8988T (cell line): ENCODE measurements at places on chromosomes 12 and 14.

- no peak for DNase-seq
Measured at GRCh38 chr14:68898248-68899032, 80.7 kb downstream of the ACTN1 start.

DNA sequence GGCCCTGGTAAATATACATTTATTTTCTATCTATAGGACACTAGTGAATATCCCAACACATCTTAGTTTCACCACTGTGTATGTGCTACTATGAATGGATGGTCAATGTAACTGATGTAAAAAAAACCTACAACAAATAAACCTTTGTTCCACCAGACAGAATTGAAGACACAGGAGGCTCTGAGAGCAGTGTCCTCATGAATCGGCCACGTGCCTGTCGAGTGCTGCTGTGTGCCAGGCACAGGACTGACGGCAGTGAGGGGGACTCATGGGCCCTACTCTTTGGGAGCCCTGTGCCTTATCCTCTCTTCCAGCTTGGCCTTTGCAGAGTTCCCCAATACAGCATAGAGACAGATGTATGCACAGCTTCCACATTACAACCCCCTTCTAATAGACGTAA lies 18.2 kb downstream of the CINP start:
- DNase-seq, result no peak

DNA sequence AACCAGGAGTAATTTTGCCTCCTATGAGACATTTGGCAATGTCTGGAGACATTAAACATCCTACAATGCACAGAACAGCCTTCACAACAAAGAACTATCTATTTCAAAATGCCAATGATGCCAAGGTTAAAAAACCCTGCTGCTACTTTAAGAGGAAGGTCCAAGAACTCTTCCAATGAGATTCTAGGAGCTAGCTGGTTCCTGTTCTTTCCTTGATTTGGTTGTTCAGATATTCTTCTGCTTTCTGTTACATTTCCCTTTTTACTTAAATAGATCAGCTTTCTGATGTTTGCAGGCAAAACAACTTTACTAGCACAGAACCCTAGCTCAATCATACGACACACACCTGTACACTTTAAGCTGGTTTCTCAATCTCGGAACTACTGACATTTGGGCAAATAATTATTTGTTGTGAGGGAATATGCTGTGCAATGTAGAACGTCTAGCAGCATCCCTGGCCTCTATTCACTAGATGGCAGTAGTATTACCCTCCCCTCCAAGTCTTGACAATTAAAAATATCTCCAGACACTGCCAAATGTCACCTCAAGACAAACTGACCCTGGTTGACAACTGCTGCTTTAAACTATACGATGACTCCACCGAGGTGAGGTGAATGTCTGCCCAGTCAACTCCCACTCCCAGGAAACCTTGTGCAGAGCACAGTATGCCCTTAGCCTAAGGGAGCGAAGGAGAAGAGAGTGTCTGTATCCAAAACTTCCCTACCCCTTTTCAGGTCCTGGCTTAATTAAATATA lies 4.4 kb downstream of the BLTP3B start:
- DNase-seq, result no peak

GRCh38 chr12:125245581-125246557 lies 180.6 kb downstream of the AACS start:
- no peak for DNase-seq

DNA sequence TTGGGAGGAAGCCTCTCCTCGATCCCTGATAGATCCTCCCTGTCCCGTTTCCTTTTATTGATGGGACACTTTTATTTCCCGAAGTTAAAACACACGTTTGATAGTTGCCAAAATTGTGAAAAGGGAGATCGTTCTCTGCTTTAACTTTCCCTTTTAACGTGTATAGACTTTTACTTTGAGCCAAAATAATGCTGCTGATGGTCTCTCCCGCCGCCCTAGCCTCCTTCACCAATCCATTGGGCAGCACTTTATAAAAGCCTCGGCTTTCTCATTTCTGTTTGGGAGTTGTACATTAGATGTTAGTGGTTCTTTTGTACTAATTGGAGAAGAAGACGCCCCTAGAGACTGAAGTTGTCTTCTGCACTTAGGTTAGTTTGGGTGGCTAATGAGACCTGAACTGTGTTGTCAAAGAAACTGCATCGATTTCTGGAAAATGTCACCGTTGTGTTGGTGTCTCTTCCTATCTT lies 1.4 kb downstream of the TMTC2 start:
- DNase-seq, result no peak

DNA sequence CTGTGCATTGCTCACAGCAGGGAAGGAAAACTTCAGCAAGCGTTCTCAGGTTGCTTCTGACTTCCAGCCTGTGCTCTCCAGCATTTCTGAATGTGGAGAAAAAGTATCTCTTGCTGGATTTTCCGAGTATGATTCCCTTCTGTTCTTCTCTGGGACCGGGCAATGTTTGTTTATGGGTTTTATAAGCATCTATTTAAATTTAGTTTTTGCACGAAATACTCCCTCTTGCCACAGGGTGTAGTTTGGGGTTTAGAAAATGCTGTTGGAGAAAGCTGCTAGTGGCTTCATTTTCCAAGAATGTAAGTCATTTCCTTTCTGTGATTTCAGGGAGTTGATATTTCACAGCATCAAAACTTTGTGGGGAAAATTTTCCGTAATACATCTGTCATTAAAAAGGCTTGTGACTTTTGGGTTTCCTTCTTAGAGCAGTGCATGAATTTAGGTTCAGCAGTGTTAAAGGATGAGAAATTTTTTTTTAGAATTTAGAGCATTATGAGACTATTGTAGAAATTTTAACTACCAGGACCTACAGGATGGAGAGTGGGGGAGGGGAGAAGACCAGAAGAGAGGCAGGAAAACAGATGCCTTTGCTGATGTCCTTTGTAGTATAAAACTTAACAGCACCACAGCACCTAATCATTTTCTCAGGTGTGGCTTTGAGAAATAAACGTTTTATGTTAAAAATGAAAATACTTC lies 1.5 kb downstream of the FRMD6 start:
- DNase-seq, result peak; percentile 23

DNA sequence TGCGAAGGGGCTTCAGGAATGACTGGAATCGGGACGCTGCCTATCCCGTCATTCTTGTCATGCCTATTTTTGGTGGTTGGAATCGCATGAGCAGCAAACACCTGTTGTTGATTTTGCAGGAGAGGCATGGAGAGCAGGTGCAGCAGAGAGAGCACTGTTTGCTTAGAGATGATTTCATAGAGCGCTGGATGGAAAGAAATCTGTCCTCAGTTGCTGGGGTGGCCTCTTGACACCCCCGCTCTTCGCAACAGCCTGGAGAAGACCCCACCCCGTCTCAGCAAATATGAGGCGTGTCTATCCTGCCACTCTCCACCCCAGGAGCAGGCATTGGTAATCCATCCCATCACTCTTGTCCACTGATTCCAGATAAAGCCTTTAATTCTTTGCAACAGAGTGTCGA lies 19.3 kb upstream of the NCOR2 start:
- DNase-seq, result no peak

DNA sequence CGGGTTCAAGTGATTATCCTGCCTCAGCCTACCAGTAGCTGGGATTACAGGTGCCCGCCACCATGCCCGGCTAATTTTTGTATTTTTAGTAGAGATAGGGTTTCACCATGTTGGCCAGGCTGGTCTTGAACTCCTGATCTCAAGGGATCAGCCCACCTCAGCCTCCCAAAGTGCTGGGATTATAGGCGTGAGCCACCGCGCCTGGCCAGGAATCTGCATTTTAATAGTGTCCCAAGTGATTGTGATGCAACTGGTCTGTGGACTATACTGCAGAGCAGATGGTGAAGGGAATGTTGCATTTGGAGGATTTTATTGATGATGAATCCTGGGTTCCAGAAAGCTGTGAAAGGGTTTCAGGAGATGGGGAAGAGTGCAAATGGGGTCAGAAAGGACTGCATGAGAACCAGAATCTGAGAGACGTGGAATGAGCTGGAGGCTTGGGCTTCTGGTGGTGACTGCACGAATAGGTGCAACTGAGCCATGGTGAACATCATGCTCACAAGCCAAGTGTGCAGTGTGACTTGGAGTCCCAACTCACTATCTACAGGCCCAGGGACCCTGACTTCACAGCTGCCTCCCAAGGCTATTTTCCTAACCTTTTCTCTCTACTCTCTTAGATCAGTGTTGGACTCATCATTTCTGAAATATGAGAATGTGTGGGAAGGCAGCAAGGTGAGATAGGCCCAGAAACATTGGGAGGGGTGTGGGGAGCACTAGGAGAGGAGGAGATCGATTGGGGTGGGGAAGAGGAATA lies 4.5 kb downstream of the RPS26 start:
- DNase-seq, result no peak

GRCh38 chr12:90327793-90328743 lies 619.4 kb upstream of the ATP2B1 start:
- no peak for DNase-seq

GRCh38 chr12:45244561-45245343 lies 28.9 kb downstream of the ANO6 start:
- no peak for DNase-seq

GRCh38 chr14:45658226-45658916 lies 405.4 kb upstream of the MIS18BP1 start:
- no peak for DNase-seq

GRCh38 chr12:124603100-124603541 lies 35.7 kb upstream of the NCOR2 start:
- DNase-seq, result no peak

DNA sequence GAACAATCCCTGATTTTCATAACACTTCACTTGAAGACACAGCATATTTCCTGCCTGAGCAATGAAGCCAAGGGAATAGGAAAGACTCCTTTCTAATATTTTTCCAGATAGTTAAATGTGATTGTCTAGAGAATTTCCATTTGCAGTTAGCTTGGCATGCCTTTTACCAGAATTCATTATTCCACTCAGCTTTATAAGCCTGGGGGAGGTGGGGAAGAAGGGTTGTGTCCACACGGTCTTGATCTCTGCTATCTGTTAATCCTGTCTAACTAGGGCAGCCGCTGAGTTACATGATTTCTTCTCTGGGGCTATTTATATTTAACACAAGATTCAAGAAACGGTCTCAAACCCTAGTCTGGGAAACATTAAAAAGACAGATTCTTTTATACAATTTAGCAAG lies 146.6 kb upstream of the FSCB start:
- no peak for DNase-seq

GRCh38 chr12:106840243-106840642 lies 65.8 kb downstream of the RIC8B start:
- no peak for DNase-seq

- DNase-seq, result no peak
Measured at GRCh38 chr14:56687123-56687522, 107.5 kb downstream of the TMEM260 start.

GRCh38 chr12:105020241-105020962 lies 34.3 kb downstream of the NOPCHAP1 start:
- no peak for DNase-seq

DNA sequence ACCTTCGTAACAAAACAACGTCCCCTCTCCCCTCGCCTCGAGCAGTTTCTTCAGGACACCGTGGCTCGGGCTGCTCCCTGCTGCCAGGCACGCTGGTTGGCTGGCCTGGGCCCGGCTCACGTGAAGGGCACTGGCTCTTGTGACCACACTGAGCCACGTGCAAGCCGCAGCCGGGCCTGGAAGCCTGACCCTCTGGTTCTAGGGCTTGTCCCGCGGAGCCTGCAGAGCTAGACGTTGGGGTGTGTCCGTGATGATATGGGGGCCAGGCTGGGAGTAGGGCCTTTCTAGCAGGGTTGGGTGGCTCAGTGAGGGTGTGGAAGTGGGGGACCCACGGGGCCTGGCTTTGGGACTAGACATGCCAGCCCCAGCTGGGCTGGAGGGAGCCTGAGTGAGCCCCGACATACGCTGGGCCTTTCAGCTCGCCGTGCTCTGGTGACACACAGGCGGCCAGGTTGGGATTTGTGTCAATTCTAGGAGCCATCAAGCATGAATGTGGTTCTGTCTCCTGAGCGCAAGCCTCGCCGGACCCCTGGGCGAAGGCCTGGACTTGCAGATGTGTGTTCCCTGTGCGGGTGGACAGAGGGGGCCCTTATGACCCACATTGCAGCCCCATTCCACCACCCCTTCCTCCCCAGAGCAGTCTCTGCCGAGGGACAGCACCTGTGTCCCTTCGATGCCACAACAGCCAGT lies 13.6 kb upstream of the AMN start:
- peak; percentile 20 for DNase-seq

- DNase-seq, result no peak
Measured at GRCh38 chr12:112328456-112329124, 53.6 kb downstream of the HECTD4 start.

DNA sequence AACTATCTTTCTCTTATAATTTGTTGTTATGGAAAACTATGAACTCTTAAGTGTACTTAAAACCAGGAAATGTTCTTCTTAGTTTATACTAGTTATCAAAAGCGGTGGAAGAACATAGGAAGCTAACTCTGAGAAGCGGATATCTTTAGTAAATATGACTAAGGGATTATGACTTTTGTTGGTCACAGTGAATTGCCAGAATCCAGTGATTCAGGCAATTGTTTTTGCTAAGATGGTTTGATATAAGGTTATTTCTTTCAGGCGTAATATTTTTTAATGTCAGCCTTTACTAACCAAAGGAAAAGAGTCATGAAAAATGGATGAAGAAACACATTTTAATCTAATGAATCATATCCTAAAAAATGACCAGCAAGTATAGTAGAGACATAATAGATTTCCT lies 473.5 kb downstream of the FOXG1 start:
- no peak for DNase-seq

GRCh38 chr14:32818581-32818980 lies 120.1 kb upstream of the NPAS3 start:
- no peak for DNase-seq

- DNase-seq, result no peak
Measured at GRCh38 chr14:97791906-97792305, 994.7 kb downstream of the VRK1 start.

DNA sequence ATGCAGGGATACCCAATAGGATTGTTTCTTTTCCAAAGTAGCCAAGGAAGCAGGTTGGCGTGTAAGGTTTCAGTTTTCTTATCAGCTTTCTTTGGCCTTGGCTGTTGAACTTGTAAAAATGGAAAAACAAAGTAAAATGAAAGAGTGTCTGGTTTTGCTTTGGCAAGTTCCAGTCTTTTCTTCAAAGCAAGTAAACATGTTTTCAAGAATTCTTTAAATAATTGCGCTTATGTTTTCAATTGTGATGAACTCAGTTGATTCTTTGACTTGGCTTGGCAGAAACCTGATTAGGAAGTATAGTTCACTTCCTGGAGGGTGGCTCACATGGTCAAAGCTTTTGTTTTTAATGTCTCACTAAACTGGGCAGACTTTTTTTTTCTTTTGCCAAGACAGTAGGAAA lies 112.2 kb upstream of the USP44 start:
- no peak for DNase-seq
